ENCODE measurements at places on chromosomes 4 and X. TPM values are rescaled to one million over a fixed set of nuclear protein-coding genes. Genes with fewer than 3 reads are reported as not detected.

The NAA11 gene
- not detected for total RNA-seq

The PTTG2 gene
- not detected for total RNA-seq

The SOD3 gene
- not detected for total RNA-seq

The HSFX3 gene
- not detected for total RNA-seq

The CDKL5 gene
- 5.2 TPM for total RNA-seq

The CBLL2 gene
- not detected for total RNA-seq

The OTUD6A gene
- not detected for total RNA-seq

The IL1RAPL1 gene
- not detected for total RNA-seq

Data from A549 treated with RU486 at 1 μM for 4 hours (cell line).